ENCODE measurements at places on chromosomes 2 and 18.

GRCh38 chr2:184270660-184271059 lies 327.7 kb upstream of the ZNF804A start:
- H3K4me3 ChIP-seq: no peak overlapping the region
- no peaks in the 10 kb centered on the region for H3K27me3 ChIP-seq
- H3K36me3 ChIP-seq: no peaks in the 10 kb centered on the region
- H3K4me1 ChIP-seq: no peaks in the 10 kb centered on the region

DNA sequence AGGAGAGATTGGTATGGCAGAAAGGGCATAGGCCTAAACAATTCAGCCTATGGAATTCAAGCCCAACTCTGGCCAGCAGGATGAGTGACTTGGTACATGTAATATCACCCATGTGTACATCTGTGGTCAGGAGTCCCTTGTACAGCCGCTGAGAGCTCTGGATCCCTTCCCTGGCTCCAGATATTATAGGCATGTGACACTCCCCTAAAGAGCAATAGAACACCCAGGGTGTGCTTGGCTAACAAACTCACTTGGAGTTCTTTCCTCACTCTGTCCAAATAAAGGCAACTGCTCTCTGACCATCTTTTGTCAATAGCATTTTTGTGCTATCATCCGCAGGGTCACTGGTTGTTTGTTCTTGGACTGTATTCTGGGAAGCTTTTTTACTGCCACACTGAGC lies 197.4 kb upstream of the NCKAP5 start:
- H3K4me3 ChIP-seq: no peak overlapping the region
- peaks cover 22% of the 10 kb centered on the region for H3K27me3 ChIP-seq
- H3K27ac ChIP-seq: no peak overlapping the region
- DNase-seq: no peak
- H3K36me3 ChIP-seq: no peaks in the 10 kb centered on the region
- no peaks in the 10 kb centered on the region for H3K4me1 ChIP-seq

GRCh38 chr18:10319914-10320600 lies 134.4 kb upstream of the APCDD1 start:
- no peaks in the 10 kb centered on the region for H3K27me3 ChIP-seq
- H3K27ac ChIP-seq: no peak overlapping the region
- DNase-seq: no peak
- H3K4me3 ChIP-seq: no peak overlapping the region
- no peaks in the 10 kb centered on the region for H3K36me3 ChIP-seq

DNA sequence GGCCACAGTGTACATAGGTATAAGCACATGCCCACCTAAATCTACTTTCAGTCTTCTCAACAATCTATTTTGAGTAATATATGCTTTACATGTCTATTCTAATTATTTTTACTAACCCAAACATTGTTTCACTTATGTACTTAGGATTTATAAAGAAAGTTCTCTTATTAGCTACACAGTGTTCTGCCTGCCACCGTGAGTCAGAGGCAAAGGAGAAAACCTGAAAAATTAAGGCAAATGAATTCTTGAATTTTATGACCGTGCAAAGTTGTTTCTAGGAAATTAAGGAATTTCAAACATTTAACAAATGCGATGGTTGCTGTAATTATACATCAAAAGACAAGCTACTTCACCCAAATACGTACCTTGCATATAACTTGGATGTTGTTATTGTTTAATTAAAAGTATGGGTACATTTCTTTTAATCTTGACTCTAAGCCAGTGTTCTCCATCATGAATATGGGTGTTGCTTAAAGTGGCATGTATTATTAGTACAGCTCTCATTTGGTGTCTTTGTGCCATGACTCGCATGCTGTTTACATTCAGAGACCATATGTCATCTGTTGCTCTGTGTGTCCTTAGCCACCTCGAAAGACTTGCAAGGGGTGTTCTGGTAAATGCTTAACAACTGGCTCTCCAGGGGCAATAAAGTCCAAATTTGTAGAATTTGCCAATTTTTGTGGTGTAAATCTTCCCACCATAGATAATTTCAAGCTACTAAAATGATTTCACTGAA lies 154.3 kb upstream of the FN1 start:
- no peaks in the 10 kb centered on the region for H3K36me3 ChIP-seq
- no peak for DNase-seq
- H3K4me3 ChIP-seq: no peak overlapping the region
- H3K27me3 ChIP-seq: no peaks in the 10 kb centered on the region
- H3K4me1 ChIP-seq: no peaks in the 10 kb centered on the region

DNA sequence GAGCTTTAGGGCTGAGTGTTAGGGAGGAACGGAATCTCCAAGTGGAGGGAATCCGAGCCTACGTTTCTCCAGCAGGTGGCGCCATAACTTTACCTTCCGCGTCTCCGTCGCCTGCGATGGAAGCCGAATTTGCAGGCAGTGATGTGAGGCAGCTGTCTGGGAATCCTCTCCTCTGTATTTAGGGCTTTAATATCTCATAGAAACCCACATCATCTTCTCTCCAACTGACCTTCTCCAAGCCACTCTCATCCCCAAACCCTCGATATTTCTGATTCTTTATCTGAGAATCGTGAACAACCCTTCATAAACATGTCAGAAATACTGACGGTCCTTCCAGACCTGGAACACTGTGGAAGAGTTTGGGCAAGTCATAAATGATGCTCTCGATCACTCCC lies 27.5 kb downstream of the SIX2 start:
- peaks cover 55% of the 10 kb centered on the region for H3K27me3 ChIP-seq
- H3K4me1 ChIP-seq: peaks cover 7% of the 10 kb centered on the region

DNA sequence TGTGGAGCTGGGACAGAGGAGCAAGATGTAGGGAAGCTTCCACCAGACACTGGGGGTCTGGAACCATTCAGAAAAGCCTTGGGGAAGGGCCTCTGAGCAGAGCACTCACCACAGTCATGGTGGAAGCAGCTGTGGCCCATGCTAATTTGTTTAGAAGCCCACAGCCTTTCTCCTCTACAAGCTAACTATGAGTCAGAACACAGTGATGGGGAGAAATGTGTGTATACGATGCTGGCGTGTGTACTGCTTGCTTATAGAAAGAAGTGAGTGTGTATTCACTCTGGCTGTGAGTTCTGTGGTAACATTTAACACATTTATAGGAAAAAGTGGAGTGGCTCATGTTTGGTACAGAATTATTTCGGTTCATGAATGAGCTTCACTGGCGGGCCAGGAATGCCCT lies 157.0 kb upstream of the ACAA2 start:
- H3K4me3 ChIP-seq: no peak overlapping the region
- H3K4me1 ChIP-seq: peaks cover 4% of the 10 kb centered on the region
- DNase-seq: no peak

GRCh38 chr2:182973441-182974352 lies 64.6 kb downstream of the NCKAP1 start:
- DNase-seq: no peak
- no peak overlapping the region for H3K27ac ChIP-seq
- no peaks in the 10 kb centered on the region for H3K27me3 ChIP-seq

- no peak for DNase-seq
- no peaks in the 10 kb centered on the region for H3K4me1 ChIP-seq
- no peaks in the 10 kb centered on the region for H3K36me3 ChIP-seq
- H3K27me3 ChIP-seq: peaks cover 5% of the 10 kb centered on the region
Measured at GRCh38 chr18:67705748-67706147, 189.2 kb upstream of the DSEL start.

DNA sequence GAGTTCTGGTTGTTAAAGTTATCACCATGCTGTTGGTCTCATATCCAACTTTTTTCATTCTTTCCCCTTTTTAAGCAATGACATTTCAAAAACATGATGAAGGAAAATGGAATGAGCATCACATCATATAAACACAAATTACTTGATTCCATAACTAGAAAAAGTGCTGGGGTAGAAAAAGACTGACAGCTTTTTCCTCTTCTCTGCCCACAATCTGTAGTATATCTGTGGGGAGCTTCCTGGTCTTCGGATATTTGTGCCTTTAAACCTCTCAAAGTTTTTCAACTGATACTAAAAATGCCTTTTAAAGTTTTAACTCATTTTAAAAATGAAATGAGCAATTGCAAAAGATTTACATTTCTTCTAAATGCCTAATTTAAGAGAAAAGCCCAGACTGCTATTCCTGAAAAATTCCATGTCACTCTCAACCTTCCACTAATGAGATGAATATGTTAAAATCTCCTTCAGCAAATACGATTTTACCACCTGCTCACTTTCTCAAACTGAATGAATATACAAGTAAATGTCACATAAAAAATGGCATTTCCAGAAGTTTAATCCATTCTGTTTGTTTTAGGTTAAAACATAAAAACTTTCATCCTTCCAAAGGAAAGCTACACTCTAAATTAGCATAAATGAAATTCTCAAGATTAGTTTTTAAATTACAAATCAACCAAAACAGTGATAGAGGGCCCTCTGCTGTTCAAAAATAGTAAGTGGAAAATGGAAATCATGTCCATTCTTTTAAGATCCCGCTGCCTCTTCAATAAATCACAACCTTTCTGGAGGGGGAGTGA lies 2.1 kb downstream of the DNAH7 start:
- H3K36me3 ChIP-seq: no peaks in the 10 kb centered on the region
- peak overlapping the region; percentile 43 for H3K27ac ChIP-seq
- no peak for DNase-seq
- peaks cover 16% of the 10 kb centered on the region for H3K4me1 ChIP-seq
- H3K27me3 ChIP-seq: peaks cover 17% of the 10 kb centered on the region

GRCh38 chr2:198312596-198313483 lies 508.4 kb downstream of the PLCL1 start:
- H3K4me1 ChIP-seq: peaks cover 5% of the 10 kb centered on the region
- H3K36me3 ChIP-seq: no peaks in the 10 kb centered on the region
- no peak for DNase-seq
- H3K27me3 ChIP-seq: peaks cover 58% of the 10 kb centered on the region
- no peak overlapping the region for H3K27ac ChIP-seq

DNA sequence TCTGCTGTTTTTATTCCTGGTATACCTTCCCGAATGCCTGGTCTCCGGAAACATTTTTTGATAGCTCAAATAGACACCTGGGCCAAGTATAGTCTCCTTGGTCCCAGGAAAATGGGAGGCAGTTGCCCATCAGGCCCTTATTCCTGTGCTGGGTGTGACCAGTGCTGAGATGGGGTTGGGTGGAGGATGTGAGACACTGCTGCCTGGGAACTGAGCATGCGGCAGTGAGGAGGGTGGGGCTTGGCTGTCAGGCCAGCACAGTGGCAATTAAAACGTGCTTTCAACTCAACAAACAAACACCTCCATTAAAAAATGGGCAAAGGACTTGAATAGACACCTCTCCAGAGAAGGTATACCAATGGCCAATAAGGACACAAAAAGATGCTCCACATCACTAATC lies 12.5 kb downstream of the KLHL29 start:
- no peaks in the 10 kb centered on the region for H3K4me1 ChIP-seq
- no peak overlapping the region for H3K27ac ChIP-seq
- no peak for DNase-seq
- H3K36me3 ChIP-seq: no peaks in the 10 kb centered on the region
- H3K27me3 ChIP-seq: peaks cover 50% of the 10 kb centered on the region

GRCh38 chr2:210477496-210477895 lies 937 bp upstream of the LANCL1 start:
- H3K4me3 ChIP-seq: peak overlapping the region; percentile 97
- peak overlapping the region; percentile 97 for H3K27ac ChIP-seq
- H3K36me3 ChIP-seq: peaks cover 2% of the 10 kb centered on the region
- DNase-seq: no peak
- peaks cover 35% of the 10 kb centered on the region for H3K4me1 ChIP-seq

DNA sequence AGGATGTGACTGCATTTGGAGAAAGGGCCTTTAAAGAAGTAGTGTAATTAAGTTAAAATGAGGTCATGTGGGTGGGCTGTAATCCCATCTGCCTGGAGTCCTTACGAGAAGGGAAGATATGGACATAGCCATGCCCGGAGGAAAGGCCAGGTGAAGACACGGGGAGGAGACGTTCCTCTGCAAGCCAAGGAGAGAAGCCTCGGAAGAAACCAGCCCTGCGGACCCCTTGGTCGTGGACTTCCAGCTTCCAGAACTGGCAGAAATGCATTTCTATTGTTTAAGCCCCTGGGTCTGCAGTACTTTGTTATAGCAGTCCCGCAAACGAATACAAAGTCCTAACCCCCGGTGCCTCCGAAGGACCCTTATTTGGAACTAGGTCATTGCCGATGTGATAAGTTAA lies 87.6 kb upstream of the TAF1B start:
- peaks cover 51% of the 10 kb centered on the region for H3K4me1 ChIP-seq
- H3K27me3 ChIP-seq: no peaks in the 10 kb centered on the region
- peak overlapping the region; percentile 98 for H3K27ac ChIP-seq
- H3K4me3 ChIP-seq: no peak overlapping the region
- no peaks in the 10 kb centered on the region for H3K36me3 ChIP-seq
- no peak for DNase-seq

- H3K27ac ChIP-seq: no peak overlapping the region
- H3K27me3 ChIP-seq: peaks cover 35% of the 10 kb centered on the region
- DNase-seq: no peak
- H3K4me1 ChIP-seq: no peaks in the 10 kb centered on the region
- no peak overlapping the region for H3K4me3 ChIP-seq
- H3K36me3 ChIP-seq: no peaks in the 10 kb centered on the region
Measured at GRCh38 chr18:24586662-24587360, 126.4 kb downstream of the HRH4 start.

DNA sequence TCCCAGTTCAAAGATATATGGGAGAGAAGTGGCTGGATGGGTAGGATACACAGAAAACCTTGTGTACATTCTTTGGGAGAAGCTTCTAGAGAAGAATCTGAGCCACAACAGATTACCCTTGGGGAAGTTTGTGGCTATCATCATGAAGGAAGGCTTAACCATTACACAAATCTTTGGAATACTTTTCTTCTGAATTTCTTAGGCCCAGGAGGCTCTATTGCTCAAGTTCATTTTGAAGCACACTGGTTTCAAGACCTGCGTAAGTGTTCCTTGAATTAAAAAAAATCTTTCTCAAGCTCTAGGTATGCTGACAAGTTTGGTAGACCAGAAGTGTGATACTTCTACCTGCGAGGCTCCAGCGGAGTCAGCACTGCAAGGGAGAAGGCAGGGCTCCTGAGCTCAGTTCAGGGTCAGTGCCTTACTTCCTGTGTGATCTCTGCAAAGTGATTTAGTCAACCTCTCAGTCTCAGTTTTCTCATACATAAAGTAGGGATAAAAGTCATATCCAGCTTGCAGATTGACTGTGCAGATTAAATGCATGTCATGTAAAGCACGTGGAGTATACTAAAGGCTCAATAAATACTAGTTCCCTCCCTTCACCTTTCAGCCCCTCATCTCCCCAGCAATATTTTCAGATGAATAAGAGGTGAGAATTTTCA lies 438.6 kb downstream of the DLGAP1 start:
- H3K4me1 ChIP-seq: no peaks in the 10 kb centered on the region
- H3K27ac ChIP-seq: no peak overlapping the region
- H3K27me3 ChIP-seq: peaks cover 12% of the 10 kb centered on the region
- H3K4me3 ChIP-seq: no peak overlapping the region

DNA sequence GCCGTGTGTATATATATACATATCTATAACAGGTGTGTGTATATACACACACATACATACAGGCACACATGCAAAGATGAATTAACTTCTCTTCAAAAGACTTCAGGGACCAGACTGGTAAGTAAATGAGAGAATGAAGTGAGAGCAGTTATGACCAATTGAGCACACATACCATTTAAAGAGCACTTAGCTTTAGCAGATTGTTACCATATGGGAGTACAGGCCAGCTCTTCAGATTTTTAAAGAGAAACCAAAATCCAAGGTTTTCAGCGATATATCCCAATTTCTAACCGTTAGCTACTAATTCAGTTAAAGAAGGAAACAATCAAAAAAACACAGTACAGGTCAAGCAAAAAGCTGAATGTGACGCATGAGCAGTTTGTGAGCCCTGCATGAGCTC lies 23.7 kb downstream of the INPP1 start:
- no peak for DNase-seq
- H3K27ac ChIP-seq: no peak overlapping the region
- H3K36me3 ChIP-seq: no peaks in the 10 kb centered on the region
- no peak overlapping the region for H3K4me3 ChIP-seq
- peaks cover 3% of the 10 kb centered on the region for H3K4me1 ChIP-seq

GRCh38 chr2:67872481-67872880 lies 190.3 kb downstream of the C1D start:
- H3K4me1 ChIP-seq: no peaks in the 10 kb centered on the region
- H3K36me3 ChIP-seq: peaks cover 3% of the 10 kb centered on the region
- peaks cover 36% of the 10 kb centered on the region for H3K27me3 ChIP-seq
- DNase-seq: no peak
- H3K4me3 ChIP-seq: no peak overlapping the region
